Vein endothelial cell (primary cell): ENCODE measurements at places on chromosomes 16 and 17. TPM values are rescaled to one million over a fixed set of nuclear protein-coding genes. Genes with fewer than 3 reads are reported as not detected.

Gene RGS11
- total RNA-seq = 1.7 and 2.9 TPM in 2 replicates

Gene CDH15
- total RNA-seq = 0.33 TPM in 1 of 2 replicates, not detected in the other

Gene CD19
- total RNA-seq = not detected in 2 replicates

Gene VPS35L
- 54.5 and 69.4 TPM in 2 replicates for total RNA-seq

Gene TP53TG3B
- total RNA-seq = not detected in 2 replicates

Gene TMIGD1
- not detected in 2 replicates for total RNA-seq

Gene ALOX15B
- not detected in 2 replicates for total RNA-seq
